ENCODE measurements at places on chromosomes 16 and 17. TPM values are rescaled to one million over a fixed set of nuclear protein-coding genes. Genes with fewer than 3 reads are reported as not detected.

DNA sequence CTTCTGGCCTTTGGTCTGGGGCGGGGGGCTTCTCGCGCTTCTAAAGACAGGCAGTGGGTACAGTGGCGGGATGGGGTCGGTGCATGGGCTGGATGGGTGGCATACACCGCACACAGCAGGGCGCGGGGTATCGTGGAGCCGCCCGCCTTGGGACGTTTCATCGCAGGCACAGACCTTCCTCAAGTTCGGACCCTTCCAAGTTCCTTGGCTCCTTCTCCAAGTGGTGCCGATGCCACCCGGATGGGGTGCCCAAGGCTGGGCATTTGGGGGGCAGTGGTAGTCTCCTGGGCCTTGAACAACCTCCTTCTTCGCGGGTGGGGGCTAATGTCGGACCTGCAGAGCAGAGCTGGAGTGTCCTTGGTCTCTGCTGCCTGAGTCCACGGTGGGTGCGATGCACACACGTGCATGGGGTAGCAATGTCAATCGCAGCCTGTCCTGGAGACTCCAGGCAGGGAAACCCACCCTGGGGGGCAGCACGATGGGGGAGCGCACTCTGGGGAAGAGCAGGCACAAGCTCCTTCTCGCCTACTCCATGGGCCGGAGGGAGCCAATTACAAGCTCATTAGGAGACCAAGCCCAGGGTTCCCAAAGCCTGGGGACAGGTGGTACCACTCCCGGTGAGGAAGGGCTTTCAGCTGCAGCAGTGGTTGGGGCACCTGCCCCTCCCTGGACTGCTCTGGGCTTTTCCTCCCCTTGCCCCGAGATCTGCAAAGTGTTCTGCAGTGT, 686 bp upstream of the MTSS2 start:
- DNase-seq = no peak

TMC5 gene
- 9.9 TPM for total RNA-seq

DNA sequence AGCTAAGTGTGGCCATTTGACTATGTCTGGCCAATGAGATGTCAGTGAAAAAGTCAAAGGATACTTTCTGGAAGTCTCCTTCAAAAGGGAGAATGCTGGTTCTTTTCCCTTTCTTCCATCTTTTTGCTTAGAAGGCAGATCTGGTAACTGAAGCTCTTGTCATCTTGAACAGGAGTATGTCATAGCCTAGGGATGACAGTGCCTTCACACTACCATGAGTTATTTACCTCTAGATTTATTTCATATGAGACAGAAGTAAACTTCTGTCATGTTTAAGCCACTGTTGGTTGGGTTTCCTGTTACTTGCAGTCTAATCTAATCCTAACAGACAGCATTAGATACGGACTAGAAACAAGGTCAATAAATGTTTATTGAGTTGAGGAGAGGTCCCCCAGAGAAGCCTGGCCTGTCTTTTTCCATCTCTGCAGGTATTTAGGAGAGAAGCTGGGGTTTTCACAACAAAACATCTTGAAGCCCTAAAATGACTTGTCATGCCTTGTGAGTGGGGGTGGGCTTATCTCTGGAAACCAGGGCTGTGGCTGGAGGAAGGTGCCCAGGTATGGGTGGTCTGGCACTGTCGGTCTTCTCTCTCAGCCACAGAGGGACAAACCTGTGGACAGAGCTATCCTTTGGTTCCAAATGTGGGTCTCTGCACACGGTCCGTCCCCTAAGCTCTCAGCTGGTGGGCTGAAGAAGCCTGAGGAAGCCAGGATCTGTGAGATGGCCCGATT, 28.5 kb downstream of the TMEM98 start:
- DNase-seq = no peak

ASPHD1 gene
- total RNA-seq = 3.8 TPM

GRCh38 chr16:71919035-71919434, 23.7 kb downstream of the IST1 start:
- no peak for DNase-seq

GRCh38 chr17:50354776-50355175, 8.8 kb downstream of the XYLT2 start:
- DNase-seq = no peak

DNA sequence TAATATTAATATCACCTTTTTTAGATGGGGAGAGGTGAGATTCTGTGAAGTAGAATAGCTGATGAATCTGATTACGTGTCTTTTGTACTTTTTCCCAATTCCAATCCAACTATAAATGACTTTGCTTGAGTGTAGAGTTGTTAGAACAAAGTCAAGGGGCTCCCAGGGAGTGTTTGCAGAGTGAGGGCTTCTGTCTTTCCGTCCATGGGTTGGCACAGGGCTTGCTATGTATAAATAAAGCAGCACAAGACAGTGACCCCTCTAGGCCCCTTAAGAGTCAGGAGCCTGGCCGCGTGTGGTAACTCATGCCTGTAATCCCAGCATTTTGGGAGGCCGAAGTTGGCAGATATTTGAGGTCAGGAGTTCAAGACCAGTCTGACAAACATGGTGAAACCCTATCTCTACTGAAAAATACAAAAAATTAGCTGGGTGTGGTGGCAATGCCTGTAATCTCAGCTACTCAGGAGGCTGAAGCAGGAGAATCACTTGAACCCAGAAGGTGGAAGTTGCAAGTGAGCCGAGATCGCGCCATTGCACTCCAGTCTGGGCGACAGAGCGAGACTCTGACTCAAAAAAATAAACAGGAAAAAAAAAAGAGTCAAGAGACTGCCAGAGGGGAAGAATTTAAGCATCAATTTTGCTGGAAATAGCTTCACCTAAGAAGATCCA, 127.9 kb upstream of the HS3ST3A1 start:
- no peak for DNase-seq

GRCh38 chr17:59028328-59028727, 78.4 kb downstream of the TRIM37 start:
- no peak for DNase-seq

DNA sequence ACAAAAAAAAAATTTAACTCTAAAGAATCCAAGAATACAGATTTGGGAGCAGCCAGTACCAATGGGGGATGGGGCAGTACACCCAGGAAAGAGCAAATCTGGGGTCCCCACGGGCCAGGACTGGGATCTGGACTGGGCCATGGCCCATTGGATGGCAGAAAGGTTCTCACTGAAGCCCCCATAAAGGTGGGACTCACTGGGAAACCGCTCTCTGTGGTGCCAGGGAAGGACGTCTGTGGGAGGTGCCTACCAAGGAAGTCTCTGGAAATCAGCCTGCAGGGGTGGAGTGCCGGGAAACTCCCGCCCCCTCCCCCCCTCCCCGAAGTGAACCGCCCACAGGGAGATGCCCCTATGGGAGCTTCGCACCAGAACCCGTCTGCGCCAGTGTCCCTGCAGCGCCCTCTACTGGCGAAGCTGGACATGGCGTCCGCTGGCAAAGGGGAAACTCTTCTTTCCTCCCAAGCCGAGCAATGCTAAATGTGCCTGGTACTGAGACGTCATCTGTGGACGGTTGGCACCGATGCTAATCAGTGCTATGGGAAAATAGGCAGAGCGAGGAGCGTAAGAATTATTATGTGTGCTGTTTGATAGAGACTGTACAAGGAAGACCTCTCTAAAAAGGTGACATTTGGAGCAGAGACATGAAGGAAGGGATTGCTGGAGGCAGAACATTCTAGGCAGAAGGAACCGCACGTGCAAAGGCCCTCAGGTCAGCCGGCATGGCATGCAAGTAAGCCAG, 671.1 kb downstream of the WWOX start:
- DNase-seq = peak; percentile 30

- no peak for DNase-seq
Measured at GRCh38 chr17:21843318-21843865, 151.1 kb downstream of the KCNJ18 start.

- DNase-seq = no peak
Measured at GRCh38 chr16:76749780-76750375, 441.1 kb upstream of the MON1B start.

DNA sequence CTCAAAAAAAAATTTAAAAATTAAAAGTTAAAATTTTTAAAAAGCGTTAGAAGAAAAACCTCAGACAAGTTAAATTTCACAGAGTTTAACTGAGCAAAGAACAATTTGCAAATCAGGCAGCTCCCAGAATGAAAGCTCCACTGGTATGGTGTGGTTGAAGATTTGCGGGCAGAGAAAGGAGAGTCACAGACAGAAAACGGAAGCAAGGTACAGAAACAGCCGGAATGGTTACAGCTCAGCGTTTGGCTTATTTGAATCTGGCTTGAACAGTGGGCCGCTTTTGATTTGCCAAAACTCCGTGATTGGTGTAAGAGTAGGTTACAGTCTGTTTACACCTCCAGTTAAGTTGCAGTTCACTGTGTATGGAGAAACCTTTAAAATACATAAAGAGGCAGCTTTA, 297.1 kb downstream of the HS3ST4 start:
- DNase-seq = no peak

KRTAP3-1 gene
- not detected for total RNA-seq

GRCh38 chr17:46020023-46020761, 21.1 kb downstream of the STH start:
- DNase-seq = no peak

DNA sequence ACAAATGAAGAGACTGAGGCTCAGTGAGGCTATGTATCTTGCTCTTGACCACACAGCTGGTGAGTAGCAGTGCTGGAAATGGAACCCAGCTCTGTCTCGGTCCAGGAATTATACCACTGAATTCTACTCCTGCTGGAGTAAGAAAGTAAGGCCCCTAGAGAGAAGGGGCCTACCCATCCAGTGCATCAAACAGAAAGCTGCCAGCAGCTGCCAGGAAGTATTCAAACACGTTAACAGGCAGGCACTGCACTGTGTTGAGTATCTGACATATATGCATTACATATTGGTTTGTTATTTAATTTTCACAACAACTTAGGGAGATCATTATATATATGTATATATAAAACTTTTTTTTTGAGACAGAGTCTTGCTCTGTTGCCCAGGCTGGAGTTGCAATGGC, 4.0 kb downstream of the ARL5C start:
- no peak for DNase-seq

ERN1 gene
- 39.4 TPM for total RNA-seq

KRT25 gene
- total RNA-seq = not detected

GRCh38 chr16:56669840-56670619, 416 bp downstream of the MT1H start:
- no peak for DNase-seq

ALOXE3 gene
- total RNA-seq = not detected

- DNase-seq = no peak
Measured at GRCh38 chr16:81214745-81215166, 23.7 kb upstream of the BCO1 start.

- DNase-seq = no peak
Measured at GRCh38 chr17:75518201-75518600, 1.9 kb downstream of the TSEN54 start.

GRCh38 chr17:82461827-82462524, 3.4 kb downstream of the NARF start:
- no peak for DNase-seq

GRCh38 chr16:75065521-75066149, 50.9 kb downstream of the LDHD start:
- no peak for DNase-seq

DNA sequence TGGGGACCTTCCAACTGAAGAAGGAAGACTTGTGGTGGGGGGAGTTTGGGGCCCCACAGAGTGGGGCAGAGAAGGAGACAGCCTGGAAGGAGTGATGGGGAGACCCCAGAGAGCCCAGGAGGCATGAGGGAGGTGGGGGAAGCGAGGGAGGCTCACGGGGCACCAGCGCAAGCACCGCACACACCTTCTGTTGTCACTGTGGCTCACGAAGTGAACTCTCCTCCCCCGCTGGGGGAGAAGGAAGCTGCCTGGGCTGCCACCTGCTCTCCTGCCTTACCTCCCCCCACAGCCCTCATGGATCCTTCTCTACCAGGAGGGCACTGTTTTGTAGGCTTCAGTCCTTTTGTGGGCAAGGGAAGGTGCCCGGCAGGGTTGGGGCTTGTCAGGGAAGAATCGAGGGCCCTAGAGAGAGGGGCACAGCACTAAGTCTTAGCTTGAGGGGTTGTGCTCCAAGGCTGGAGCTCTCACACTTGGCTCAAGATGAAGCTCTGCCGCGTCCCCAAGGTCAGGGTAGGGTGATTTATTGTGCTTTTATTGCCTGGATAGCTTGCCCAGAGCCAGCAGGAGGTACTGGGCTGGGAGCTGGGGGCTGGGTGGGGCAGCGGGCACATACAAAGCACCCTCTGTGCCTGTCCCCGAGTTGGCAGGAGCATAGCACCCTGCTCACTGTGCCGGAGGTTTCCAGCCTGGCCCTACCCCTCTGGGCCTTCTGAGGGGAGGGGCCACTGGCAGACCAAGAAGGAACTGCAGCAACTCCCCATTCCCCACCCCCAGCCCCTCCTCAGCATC, 4.6 kb upstream of the STARD3 start:
- DNase-seq = no peak

TMEM256 gene
- total RNA-seq = 102 TPM

NPTX1 gene
- not detected for total RNA-seq

- DNase-seq = no peak
Measured at GRCh38 chr16:14307527-14308367, 236.6 kb downstream of the MRTFB start.

GRCh38 chr17:35089586-35090296, 26.2 kb upstream of the RFFL start:
- no peak for DNase-seq

GRCh38 chr17:40253565-40253964, 34.1 kb upstream of the CDC6 start:
- no peak for DNase-seq

CACNA1H gene
- 42.8 TPM for total RNA-seq

DNA sequence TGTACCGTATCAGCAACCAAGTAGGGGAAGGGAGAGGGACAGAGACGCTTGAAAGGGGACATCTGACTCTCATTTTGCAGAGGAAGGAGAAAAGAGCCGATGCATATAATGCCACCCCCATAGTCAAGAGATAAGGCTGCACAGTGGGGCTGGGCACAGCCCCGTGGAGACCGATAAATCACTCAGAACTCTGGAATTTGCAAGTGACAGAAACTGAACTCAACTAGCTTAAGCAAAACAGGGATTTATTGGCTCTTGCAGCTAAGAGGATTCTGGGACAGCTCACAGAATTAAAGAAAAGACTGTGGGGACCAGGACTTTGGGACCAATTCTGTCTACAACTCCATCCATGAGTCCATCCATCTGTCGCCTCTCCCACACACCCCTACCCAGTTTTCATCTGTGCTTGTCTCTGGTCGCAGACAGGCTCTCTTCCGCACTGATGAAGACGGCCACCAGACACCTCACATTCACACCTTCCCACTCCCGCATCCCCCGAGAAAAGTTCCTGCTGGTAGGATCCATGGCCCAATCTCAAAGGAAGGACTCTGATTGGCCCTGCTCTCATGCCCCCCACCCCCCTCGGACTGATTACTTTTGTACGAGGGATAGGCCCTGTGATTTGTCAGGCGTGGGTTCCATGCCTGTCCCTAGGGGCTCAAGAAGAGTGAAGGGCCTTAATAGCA, 105.9 kb upstream of the RPL38 start:
- DNase-seq = no peak

ST6GALNAC2 gene
- 1.2 TPM for total RNA-seq

STAC2 gene
- not detected for total RNA-seq

CCT6B gene
- 1.6 TPM for total RNA-seq

- no peak for DNase-seq
Measured at GRCh38 chr17:37779554-37779953, 34.7 kb upstream of the HNF1B start.

DNA sequence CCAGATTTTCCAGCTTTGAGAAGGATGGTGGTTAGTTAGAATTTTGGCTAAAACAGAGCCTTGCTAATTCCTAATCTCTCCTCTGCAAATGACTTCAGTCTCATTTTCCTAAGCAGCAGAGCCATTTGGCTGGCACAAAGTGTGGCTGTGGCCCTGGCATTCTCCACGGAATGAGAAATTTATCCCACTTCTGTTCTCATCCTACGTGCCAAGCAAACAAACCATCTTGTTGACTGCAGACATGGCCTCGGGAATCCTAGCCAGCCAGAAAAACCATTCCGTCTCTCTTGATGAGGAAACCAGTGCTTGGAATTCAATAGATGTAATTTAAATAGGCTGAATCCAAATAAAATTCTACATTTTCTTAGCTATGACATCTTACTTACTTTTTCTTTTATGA, 34.1 kb upstream of the ELAC2 start:
- no peak for DNase-seq
